Transverse colon (tissue), 4 donors: ENCODE measurements at places on chromosomes 12 and 14. TPM values are rescaled to one million over a fixed set of nuclear protein-coding genes. Genes with fewer than 3 reads are reported as not detected.
A peak's percentile ranks its signal among the peaks of the same experiment; 100 is the strongest.

The NDUFA9 gene
- total RNA-seq: 63.2 TPM

The ARHGAP9 gene
- total RNA-seq: not detected

The UBC gene
- 1,580 TPM for total RNA-seq

The EFS gene
- total RNA-seq: 10.5 TPM

The BMP4 gene
- total RNA-seq: 7.2 TPM

The CLEC4C gene
- total RNA-seq: not detected

The GLIPR1L2 gene
- total RNA-seq: not detected

DNA sequence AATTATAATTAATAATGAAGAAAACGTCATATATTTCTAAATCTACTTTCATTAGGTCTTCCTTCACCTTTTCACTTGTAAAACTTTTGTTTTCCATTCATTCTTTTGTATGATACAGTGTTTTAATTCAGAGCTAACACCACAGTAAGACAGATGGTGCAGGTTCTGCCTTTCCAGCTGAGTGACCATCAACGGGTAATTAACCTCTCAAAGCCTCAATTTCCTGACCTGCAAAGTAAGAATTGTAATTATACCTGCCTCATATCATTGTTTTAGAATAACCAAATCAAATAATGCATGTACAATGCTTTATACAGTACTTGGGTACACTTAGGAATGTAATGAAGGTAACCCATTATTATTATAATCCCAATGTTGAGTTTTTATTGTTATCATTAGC lies 157.6 kb downstream of the FOXA1 start:
- DNase-seq: no peak

DNA sequence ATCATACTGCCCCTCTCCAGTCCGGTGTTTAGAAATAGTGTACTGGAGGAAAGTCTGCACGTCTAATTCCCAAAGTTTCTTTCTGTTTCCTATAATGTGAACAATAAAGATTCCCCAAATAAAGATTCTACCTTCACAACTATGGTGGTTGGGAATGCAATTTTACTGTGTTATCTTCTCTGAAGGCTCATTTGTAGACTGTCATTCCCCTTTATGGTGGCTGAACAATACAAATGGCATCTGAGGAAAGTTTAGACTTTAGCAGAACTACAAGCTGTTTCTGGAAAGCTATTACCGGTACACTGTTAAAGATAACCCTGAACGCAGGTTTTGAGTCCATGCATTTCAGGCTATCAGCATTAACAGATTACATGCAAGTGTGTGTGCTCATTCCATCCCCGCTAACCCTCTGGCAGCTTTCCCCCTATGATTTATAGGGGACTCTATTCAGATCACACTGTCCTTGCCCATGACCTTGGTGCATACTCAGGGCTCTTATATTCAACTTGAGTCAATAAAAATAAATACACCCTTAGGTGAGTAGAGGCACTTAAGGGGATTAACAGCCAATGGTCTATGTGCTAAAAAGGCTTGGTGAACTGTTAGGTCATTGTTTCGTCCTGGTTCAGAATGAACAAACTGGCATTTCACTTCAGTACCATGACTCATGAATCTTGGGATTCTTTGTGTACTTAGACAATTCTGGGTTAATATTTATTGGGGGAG lies 60.7 kb upstream of the PYGL start:
- DNase-seq: no peak

DNA sequence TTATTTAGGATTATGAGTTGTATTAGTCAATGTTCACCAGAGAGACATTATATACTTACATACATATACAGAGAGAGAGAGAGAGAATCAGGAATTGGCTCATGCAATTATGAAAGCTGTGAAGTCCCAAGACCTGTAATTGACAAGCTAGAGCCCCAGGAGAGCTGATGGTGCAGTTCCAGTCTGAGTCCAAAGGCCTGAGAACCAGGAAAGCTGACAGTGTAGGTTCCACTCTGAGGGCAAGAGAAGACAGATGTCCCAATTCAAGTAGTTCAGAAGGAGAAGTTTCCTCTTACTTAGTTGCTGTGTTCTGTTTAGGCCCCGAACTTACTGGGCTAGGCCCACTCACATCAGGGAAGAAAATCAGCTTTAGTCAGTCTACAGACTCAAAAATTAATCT lies 76.4 kb upstream of the FICD start:
- DNase-seq: no peak

GRCh38 chr14:99267837-99268781 lies 3.9 kb downstream of the BCL11B start:
- DNase-seq: no peak

DNA sequence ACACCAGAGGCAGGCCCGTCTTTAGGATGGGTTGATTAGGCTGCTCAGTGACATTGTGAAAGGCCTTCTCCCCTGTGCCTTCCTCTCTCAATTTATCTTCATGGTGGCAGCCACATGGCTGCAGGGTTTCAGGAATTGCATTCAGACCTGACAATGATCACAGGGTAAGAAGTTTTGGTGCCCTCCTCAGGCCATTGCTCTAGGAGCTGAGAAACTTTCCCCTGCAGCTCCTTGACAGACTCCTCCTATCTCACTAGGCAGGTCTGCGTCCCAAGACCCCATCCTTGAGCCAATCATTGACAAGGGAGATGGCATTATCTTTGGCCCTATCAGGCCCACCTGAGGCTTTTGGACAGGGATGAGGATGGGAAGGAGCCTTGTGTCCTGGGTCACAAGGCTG lies 57.4 kb upstream of the ANO4 start:
- no peak for DNase-seq

DNA sequence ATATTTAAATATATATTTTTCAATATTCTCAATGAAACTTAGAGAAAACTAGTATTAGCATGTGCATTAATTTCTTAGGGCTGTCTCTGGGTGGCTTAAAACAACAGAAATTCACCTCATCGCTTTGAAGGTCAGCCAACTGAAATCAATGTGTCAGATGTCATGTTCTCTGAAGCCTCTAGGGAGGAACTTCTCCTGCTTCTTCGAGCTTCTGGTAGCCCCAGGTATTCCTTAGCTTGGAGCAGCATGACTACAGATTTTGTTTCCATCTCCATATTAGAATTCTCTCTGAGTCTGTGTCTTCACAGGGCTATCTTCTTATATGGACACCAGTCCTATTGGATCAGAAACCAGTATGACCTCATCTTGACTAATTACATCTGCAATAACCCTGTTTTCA lies 221.5 kb downstream of the PDZRN4 start:
- DNase-seq: no peak

DNA sequence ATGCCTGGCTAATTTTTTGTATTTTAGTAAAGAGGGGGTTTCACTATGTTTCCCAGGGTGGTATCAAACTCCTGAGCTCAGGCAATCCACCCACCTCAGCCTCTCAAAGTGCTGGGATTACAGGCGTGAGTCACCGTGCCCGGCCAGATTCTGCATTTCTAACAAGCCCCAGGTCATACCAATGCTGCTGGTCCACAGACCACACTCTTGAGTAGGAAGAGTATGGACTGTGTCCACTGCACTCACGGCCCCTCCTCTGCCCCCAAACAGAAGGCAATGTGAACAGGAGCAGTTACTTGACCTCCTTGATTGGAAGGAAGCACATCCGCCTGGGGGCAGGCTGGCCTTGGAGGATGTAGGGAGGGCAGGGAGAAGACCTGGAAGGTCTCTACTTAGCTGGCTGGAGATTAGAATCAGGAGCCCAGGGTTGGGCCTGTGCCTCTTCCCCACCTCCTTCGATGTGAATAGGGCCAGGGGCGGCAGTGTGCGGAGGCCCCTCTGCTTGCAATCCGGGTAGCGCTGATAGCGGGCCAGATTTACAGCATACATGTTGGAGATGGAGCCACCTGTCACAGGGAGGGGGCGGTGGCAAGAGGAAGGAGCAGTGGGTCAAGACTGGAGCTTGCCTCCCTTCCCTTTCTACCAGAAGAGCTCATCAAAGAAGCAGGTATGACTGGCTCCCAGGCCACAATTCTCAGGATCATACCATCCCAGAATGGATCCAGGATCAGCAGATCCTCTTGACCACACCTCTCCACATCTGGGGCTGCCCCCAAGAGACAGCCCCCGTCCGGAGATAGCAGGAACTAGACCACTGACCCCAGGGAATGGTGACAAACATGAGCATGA lies 9.4 kb upstream of the ZNF740 start:
- no peak for DNase-seq

- DNase-seq: no peak
Observed at GRCh38 chr12:132807295-132808092, 21.2 kb downstream of the GOLGA3 start.

- DNase-seq: peak; percentile 43
Observed at GRCh38 chr14:23062002-23062401, 4.7 kb upstream of the CDH24 start.
